ENCODE measurements at places on chromosomes 6 and 20.
A peak's percentile ranks its signal among the peaks of the same experiment; 100 is the strongest.

DNA sequence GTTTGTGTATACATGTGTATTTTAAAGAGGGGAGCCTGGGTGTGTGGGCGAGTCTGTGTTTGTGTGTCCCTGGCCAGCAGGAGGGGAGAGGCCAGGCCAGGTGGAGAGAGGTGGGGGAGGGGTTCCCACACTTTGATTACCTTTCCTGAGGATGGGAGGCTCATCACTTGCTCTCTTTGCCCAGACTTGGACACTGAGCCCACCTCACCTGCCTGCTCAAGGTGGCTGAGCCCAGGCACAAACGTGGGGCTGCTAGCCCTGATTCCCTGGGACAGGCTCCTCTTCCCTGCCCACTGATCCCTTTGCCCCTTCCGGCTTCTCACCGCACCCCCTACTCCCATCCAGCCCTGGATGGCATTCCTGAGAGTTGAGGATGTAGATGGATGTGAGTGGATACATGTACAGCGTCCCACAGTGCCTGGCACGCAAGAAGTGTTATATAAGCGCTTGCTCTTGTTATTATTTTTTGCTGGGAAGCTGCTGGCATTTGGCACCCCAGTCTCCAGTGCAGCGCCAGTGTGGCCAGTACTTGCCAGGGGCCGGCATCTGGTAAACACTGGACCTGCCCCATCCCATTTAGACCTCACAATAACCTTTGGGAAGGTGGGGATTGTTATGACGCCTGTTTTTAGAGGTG lies 2.7 kb downstream of the CEBPB start:
- peak; percentile 49 for DNase-seq

GRCh38 chr6:89387516-89388201 lies 24.4 kb downstream of the RRAGD start:
- DNase-seq, result peak; percentile 35

DNA sequence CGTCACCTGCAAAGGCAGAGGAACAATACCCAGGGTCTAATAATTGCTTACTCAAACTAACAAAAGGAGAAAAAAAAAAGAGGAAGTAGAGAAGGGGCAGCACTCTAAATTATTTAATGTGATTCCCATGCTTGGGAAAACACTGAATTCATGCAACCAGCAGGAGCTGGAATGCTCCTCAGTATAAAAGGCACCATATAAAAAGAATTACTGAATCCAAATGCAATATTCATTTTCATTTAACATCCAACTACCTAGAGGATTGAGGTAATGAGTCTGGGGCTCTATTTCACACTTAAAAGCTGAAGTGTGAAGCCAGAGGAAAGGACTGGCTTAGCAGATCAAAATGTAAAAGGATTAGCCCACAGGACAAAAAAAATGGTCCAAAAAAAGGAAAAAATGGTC lies 8.7 kb downstream of the B4GALT5 start:
- DNase-seq, result no peak

DNA sequence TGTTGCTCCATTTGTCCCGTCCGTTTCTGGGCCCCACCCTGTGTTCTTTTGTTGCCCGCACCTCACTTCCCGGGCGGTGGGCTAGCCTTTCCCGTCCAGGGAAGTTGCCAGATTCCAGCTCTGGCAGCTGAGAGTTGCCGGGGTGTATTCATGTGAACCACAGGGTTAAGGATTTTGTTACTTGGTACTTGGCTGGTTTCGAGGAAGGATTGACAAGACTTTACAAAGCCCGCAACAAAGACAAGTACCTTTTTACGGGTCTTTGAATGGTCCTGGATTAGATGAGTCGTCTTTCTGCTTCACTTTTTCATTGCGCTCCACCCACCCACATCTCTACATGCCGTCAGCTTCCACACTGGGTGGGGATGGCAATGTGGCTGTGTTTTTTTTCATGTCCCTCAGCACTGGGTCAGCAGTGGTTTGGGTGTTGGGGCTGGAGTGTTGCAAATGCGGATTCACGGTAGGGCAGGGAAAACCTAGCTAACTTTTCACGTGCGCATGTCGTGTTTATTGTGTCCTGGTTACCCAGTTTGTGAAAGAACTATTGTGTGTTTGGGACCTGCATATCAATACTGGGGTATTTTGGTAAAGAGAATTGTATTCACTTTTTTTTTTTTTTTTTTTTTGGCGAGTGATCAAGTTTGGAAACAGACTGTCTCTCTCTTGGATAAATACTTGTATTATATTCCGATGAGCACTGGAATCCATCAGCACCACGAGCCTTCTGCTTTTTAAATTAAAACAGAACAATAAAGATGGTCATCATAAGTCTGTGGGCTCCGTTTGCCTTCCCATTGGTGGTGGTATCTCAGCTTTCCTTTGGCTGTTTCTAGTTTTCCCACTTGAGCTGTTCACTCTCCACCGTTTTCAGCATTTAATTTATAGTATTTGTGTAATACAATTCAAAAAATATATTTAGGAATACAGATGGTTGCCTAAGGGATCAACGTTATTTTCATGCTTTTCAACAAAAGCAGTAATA lies 1.2 kb downstream of the DUSP22 start:
- peak; percentile 30 for DNase-seq

GRCh38 chr6:48714699-48715098 lies 603.7 kb upstream of the PTCHD4 start:
- no peak for DNase-seq

DNA sequence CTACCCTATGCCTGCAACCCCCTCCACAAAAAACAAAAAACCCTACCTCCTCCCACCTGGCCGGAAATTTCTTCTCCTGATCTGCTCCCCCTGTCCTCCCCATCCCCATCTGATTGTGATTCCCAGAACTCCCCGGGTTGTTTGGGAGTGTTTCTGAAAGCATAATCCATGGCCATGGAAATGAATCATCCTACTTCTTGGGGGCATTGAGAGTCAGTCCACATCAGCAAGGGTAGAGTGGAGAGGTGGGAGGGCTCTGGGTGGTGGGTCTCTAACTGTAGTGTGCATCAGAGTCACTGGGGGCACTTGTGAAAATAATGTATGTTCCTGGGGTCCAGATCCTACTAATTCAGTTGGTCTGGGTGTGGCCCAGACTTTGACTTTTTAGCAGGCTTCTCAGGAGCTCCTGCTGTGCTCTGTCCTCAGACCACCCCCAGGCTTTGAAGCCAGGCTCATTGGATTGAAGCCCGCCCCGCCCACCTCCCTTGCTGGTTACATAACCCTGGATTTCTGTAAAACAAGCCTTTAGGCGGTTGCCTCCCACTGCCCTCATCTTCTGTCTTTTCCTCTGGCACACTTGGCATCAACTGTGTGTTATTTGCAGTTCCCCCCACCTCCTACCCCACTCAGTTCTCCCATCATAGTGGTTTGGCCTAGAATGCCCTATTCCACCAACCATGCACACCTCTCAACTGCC lies 10.5 kb downstream of the PIGT start:
- DNase-seq, result no peak
